Stimulated activated CD8-positive, alpha-beta memory T cell treated with anti-CD3 and anti-CD28 coated beads, Interleukin-4, amount 100 ng/mL, for 1 hour (primary cell): ENCODE measurements at places on chromosomes 13 and 19.

- DNase-seq, result no peak
Measured at GRCh38 chr19:41799444-41800000, 3.1 kb downstream of the CEACAM3 start.

DNA sequence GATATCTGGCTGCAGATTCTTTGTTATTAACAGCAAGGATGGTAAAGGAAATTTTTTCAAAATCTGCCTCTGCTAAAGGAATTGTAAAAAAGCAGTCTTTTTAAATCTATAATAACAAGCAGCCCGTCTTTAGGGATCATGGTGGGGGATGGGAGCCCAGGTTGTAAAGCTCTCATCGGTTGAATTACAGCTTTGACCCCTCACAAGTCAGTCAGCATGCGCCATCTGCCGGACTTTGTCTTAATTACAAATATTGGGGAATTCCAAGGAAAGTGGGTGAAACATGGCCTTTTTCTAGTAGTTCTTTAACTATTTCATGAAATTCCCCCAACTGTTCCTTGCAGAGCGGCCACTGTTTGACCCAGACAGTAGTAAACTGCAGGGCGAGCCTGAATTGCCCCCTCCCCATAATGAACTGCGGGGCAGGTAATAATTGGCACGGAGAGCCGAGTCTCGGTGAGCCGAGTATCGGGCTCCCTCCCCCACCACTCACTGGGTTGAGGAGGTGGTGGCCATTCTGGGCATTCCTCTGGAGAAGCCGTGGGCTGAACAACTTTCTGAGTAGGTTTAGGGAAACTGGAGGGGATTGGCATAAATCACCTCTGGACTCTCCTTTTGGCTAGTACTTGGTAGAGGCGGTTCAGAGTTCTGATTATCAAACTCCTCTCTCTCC, 11.6 kb downstream of the ZNF578 start:
- DNase-seq, result no peak

GRCh38 chr13:41928323-41928722, 32.6 kb downstream of the VWA8 start:
- DNase-seq, result no peak

- no peak for DNase-seq
Measured at GRCh38 chr13:111516712-111517640, 196.5 kb downstream of the TEX29 start.

GRCh38 chr19:29422486-29423085, 103.2 kb upstream of the VSTM2B start:
- DNase-seq, result no peak

DNA sequence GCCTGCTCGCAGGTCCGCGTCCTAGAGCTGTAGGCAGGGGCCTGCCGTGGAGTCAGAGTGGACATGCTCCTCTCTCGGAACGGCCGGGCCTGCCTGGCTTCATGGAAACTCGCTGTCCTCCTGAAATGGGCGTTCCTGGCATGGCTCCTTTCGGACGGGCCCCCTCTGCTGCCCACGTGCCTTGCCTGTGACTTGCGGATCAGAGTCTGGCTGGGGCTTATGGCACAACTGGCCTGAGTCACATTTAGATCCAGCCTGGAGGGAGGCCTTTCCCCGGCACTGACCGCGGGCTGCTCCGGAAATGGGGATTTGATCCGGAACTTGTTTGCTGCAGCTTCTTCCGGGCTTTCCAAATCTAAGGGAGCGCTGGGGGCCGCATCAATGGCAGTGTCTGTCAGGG, 28.1 kb downstream of the THSD1 start:
- no peak for DNase-seq

DNA sequence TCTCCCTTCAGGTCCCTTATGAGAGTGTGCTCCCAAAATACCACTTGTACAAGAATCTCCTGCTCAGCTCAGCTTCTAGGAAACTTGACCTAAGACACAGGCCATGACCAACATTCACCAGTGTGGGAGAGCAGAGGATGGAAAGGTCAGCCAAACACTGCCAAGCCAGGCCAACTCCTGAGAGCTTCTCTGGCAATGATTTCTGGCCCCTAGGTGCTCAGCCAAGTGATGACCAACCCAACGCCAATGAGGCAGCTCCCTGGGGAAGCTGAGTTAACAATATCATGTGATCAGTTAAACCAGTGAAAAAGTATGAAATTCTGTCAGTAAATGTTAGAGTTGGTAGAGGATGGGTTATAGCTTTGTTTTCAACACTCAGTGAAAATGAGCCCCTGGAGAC, 49.1 kb upstream of the FLT1 start:
- no peak for DNase-seq

- no peak for DNase-seq
Measured at GRCh38 chr19:18202778-18203407, 949 bp downstream of the RAB3A start.

DNA sequence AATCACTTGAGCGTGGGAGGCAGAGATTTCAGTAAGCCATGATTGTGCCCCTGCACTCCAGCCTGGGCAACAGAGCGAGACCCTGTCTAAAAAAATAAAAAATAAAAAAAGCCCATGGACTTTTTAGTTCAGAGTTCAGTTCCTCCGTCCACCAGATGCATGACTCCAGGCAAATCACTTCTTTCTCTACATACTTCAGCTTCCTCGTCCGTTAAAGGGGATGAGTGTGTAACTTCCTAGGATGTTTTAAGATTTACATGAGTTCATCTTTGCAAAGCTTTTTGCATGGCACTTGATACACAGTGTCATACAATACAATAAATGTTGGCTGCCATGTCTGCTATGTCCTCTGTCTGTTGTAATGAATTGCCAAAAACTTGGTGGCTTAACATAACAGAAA, 10.0 kb upstream of the FFAR2 start:
- no peak for DNase-seq

- DNase-seq, result no peak
Measured at GRCh38 chr19:48997972-48998371, 4.3 kb downstream of the RUVBL2 start.

GRCh38 chr19:21483589-21484170, 21.7 kb upstream of the ZNF429 start:
- DNase-seq, result no peak

DNA sequence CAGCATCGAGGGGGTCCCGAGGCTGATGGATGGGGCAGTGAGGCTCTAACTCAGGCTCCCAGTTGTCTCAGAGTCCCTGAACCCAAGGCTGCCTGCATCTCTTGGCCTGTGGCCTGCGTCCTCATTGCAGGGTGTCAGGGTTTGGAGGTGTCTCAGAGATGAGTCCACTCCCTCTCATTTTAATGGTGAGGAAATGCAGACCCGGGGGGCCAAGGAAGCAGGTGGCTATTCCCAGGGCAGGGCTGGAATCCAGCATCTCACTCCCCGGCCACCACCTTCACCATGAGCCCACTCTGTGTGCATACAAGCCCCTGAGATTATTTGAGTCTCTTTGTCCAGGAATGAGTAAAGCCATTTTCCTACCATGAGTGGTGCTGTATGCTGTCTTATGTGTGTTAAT, 21.4 kb downstream of the TEX29 start:
- DNase-seq, result no peak

DNA sequence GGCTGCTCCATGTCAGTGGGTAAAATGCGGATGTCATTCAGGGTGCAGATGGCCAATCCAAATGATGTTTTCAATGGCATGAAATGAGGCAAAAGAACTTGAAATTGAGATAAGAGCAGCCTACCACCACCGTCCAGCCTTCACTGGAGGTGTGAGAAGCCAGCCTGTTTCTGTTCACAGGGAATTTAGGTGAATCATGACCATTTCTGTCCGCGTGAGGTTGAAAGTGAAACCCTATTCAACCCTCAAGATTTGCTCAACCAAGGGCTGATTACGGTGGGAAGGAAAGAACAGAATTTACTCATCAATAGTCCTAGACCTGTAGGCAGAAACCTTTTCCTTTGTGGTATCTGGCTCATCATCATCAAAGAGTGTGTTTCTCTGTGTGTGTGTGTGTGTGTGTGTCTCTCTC, 370.7 kb downstream of the COG6 start:
- no peak for DNase-seq

GRCh38 chr13:40762849-40763248, 8.1 kb downstream of the MRPS31 start:
- DNase-seq, result no peak

DNA sequence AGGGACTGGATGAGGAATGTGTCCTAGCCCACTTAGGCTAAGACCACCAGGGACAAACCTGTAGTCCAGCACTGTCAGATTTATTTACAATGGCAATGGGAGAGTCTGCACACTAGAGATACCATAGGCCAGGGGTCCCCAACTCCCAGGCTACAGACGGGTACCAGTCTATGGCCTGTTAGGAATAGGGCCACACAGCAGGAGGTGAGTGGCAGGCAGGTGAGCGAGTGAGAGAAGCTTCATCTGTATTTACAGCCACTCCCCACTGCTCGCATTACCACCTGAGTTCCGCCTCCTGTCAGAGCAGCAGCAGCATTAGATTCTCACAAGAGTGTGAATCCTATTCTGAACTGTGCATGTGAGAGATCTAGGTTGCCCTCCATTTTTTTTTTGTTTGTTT, 2.4 kb downstream of the THAP8 start:
- no peak for DNase-seq

- DNase-seq, result no peak
Measured at GRCh38 chr13:71935166-71935840, 68.3 kb upstream of the DACH1 start.

DNA sequence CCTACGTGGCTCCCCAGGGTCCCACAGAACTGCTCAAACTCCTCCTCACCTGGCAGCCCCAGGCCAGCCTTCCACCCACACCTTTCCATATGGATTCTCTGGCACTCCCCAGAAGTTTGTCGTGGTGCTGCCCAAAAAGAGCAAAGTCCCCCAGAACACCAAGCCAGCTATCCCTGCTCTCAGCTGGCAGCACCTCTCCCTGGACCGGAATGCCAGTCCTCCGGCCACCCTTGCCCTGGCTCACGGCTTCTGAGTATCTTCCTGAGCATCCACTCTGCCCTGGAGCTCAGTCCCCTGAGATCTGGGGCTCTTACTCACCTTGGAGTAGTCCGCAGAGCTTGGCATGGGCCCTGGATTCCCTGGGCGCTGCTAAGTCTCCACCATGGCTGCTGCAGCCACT, 166.5 kb upstream of the ZNF507 start:
- DNase-seq, result no peak

DNA sequence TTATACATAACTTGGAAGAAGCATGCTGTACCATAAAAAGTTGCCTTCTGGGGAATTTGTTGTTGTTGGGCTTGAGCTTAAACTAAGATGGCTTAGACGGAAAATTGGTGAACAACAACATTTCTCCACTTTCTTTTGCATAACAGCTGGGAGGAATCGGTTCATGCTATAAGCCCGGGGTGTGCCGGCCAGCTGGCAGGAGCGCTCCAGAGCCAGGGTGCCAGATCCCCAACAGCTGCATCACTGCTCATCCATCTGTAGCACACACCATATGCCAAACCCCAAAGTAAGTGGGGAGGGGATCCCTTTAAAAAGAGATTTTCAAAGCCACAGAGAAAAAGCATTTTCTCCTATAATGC, 419.5 kb upstream of the ARGLU1 start:
- DNase-seq, result no peak

DNA sequence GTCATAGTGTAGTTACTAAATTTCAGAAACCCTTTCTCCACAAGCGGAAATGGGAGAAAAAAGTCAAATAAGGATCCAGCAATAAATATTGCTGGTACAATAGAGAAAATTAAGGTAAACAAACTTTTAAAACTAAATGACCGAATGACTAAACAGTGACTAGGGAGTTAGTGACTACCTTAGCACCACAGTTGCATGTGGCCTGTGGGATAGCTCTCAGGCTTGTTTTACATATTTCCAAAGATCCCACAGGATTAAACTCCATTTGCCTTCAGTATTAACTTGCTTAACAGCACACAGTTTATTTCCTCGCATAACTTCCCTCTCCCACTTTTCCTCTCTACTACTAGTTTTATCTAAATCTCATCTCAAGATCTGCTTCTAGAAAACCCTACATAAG, 824.3 kb upstream of the KLHL1 start:
- no peak for DNase-seq

DNA sequence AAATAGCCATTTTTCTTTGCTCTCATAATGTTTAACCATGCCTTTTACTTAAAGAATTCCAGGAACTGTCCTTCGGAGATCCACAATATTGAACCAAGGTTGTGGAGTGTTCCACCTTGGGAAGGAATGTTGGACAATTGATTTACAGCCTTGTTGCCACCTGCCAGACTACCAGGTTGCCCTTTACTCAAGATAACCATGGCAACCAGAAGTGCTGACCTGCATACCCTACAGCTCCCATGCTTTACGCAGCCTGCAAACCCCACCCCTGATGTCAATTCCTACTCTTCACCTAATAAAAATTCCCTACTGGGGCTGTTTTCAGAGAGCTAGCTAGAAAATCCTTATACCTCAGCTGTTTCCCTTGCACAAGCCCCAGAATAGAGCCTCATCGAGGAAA, 151.0 kb upstream of the RXFP2 start:
- no peak for DNase-seq

GRCh38 chr19:4983346-4984105, 14.6 kb downstream of the KDM4B start:
- DNase-seq, result no peak

DNA sequence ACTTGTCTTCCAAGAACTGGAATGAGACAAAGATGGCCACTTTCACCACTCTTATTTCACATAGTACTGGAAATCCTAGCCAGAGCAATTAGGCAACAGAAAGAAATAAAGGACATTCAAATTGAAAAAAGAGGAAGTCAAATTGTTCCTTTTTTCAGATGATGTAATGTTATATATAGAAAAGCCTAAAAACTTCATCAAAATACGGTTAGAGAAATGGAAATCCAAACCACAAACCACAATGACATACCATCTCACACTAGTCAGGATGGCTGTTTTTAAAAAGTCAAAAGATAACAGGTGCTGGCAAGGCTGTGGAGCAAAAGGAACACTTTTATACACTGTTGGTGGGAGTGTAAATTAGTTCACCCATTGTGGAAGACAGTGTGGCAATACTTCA, 113.3 kb upstream of the SPRY2 start:
- DNase-seq, result no peak

GRCh38 chr13:92317066-92317465, 909.5 kb upstream of the GPC6 start:
- DNase-seq, result no peak

GRCh38 chr19:10818301-10819123, 17.5 kb downstream of the TMED1 start:
- no peak for DNase-seq

GRCh38 chr19:30513082-30513411, 140.9 kb downstream of the ZNF536 start:
- no peak for DNase-seq

GRCh38 chr19:41449865-41450178, 6.9 kb downstream of the ERICH4 start:
- DNase-seq, result no peak

GRCh38 chr13:44401577-44401976, 28.0 kb downstream of the SERP2 start:
- no peak for DNase-seq

- no peak for DNase-seq
Measured at GRCh38 chr13:24694907-24695306, 14.7 kb downstream of the ATP12A start.

DNA sequence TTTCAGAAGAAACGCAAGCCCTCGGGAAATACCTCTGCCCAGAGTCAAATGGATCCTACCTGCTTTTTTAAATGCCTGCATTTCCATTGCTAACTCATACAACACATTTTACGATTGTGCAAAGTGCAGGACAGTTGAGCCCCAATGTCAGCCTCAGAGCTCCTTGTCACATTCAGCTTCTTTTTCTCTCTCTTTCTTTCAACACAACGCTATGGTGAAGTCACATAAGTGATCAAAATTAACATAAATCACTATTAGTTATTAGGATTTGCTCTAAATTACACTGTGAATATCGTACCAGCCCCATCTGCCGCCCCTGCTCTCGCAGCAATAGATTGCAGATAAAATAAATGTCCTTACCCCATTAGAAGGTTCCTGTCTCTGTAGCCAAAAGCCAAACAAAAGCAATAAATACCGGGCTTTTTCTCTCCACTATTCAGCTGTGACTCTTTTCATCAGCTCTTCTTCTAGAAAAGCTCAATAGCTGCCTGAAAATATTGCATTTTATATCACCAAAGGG, 8.8 kb downstream of the POU4F1 start:
- DNase-seq, result no peak
